ENCODE measurements at places on chromosomes 4 and X. TPM values are rescaled to one million over a fixed set of nuclear protein-coding genes. Genes with fewer than 3 reads are reported as not detected.

GRCh38 chr4:11605597-11605996 is 176.9 kb upstream of the HS3ST1 start:
- no peak for DNase-seq

DNA sequence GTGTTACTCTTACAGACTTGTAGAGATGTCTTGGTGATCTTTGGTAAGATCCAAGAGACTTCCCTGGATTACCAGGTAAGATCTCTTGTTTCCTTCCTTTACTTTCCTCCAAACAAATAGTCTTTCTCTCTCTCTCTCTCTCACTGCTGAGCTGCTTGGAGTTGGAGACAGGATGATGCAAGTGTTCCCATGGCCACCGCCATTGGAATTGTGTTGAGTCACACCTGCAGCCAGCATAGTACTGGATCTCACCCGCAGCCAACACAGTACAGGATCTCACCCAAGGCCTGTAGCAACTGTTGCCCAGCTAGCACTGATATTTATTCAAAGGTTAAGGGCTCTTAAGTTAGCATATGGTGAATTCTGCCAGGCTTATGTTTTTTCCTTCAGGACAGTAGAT is 1080.9 kb downstream of the FAT4 start:
- no peak for DNase-seq

- no peak for DNase-seq
These were observed 19.9 kb downstream of the CLDN2 start for GRCh38 chrX:106940068-106940467.

The SLC9B1 gene
- 0.30 TPM for total RNA-seq

All from lower leg skin (tissue), 4 donors.